DND-41 (cell line): ENCODE measurements at places on chromosomes 1 and 21.
A peak's percentile ranks its signal among the peaks of the same experiment; 100 is the strongest.

- H3K4me3 ChIP-seq, result no peak overlapping the region
- H3K27ac ChIP-seq, result no peak overlapping the region
- H3K36me3 ChIP-seq, result peaks cover 61% of the 10 kb centered on the region
- H3K27me3 ChIP-seq, result no peaks in the 10 kb centered on the region
Measured at GRCh38 chr1:204453141-204453772, 41.3 kb downstream of the PIK3C2B start.

- DNase-seq, result no peak
- peaks cover 3% of the 10 kb centered on the region; the same call in 1 of the 2 replicates for H3K36me3 ChIP-seq
- H3K27ac ChIP-seq, result no peak overlapping the region
- H3K4me3 ChIP-seq, result no peak overlapping the region
- H3K27me3 ChIP-seq, result no peaks in the 10 kb centered on the region
Measured at GRCh38 chr1:50699795-50700194, 260.3 kb downstream of the FAF1 start.

- peaks cover 49% of the 10 kb centered on the region for H3K4me1 ChIP-seq
- no peaks in the 10 kb centered on the region for H3K36me3 ChIP-seq
- peak; percentile 75 for DNase-seq
- no peak overlapping the region for H3K4me3 ChIP-seq
Measured at GRCh38 chr1:54490361-54491248, 57.4 kb upstream of the ACOT11 start.

- no peak overlapping the region for H3K27ac ChIP-seq
- H3K36me3 ChIP-seq, result no peaks in the 10 kb centered on the region
- peaks cover 22% of the 10 kb centered on the region for H3K4me1 ChIP-seq
- no peaks in the 10 kb centered on the region for H3K27me3 ChIP-seq
- no peak overlapping the region for H3K4me3 ChIP-seq
Measured at GRCh38 chr1:192491804-192492554, 83.6 kb upstream of the RGS1 start.

GRCh38 chr1:228930479-228930957 lies 195.2 kb downstream of the RHOU start:
- H3K27me3 ChIP-seq, result peaks cover 3% of the 10 kb centered on the region
- no peaks in the 10 kb centered on the region for H3K36me3 ChIP-seq
- no peaks in the 10 kb centered on the region for H3K4me1 ChIP-seq
- H3K4me3 ChIP-seq, result no peak overlapping the region
- no peak for DNase-seq
- H3K27ac ChIP-seq, result no peak overlapping the region

- peaks cover 25% of the 10 kb centered on the region for H3K4me1 ChIP-seq
- no peak overlapping the region for H3K4me3 ChIP-seq
- H3K36me3 ChIP-seq, result peaks cover 51% of the 10 kb centered on the region
- no peak for DNase-seq
Measured at GRCh38 chr1:88979054-88979748, 13.2 kb downstream of the KYAT3 start.

DNA sequence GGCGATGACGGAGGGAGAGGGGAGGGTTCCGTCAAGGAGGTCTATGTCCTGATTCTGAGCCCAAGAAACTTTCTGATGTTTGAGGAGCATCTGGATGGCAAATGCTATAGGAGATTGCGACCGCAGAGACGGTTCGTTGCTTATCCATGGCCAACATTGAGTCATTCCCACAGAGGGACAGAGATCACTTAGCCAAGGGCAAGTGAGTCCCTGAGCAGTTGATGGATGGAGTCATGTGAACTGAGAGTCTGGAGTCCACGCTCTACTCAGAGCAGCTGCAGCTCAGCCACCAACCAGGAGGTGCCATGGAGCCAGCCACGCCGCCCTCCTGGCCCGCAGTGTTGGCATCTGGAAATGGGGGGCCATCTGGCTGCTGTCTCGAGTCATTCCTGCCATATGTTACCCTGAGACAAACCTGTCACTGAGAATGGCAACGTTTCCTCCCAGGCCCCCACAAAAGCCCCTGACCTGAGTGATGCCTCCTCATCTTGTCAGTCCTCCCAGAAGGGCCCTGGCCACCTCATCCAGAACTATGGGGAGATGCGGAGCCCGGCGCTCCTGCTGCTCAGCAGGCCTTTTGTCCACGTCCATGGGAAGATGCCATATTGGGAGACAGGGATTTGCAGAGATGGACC lies 58.6 kb downstream of the ATP5PO start:
- no peaks in the 10 kb centered on the region for H3K4me1 ChIP-seq
- no peaks in the 10 kb centered on the region for H3K27me3 ChIP-seq
- no peak overlapping the region for H3K4me3 ChIP-seq
- H3K27ac ChIP-seq, result no peak overlapping the region

DNA sequence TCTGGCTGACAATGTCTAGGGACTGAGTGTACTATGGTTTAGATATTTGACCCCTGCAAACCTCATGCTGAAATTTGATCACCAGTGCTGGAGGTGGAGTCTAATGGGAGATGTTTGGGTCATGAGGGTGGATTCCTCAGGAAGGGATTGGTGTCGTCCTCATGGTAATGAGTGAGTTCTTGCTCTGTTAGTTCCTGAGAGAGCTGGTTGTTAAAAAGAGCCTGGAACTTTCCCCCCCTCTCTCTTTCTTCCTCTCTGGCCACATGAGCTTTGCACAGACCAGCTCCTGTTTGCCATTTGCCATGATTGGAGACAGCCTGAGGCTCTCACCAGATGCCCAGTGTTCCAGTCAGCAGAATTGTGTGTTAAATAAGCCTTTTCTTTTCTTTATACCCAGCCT lies 36.6 kb upstream of the CNIH3 start:
- no peaks in the 10 kb centered on the region for H3K27me3 ChIP-seq
- no peaks in the 10 kb centered on the region for H3K36me3 ChIP-seq
- H3K27ac ChIP-seq, result no peak overlapping the region
- H3K4me3 ChIP-seq, result no peak overlapping the region

- no peak overlapping the region for H3K4me3 ChIP-seq
- no peak overlapping the region for H3K27ac ChIP-seq
- H3K4me1 ChIP-seq, result no peaks in the 10 kb centered on the region
- DNase-seq, result no peak
Measured at GRCh38 chr1:227453631-227454355, 109.6 kb upstream of the ZNF678 start.

DNA sequence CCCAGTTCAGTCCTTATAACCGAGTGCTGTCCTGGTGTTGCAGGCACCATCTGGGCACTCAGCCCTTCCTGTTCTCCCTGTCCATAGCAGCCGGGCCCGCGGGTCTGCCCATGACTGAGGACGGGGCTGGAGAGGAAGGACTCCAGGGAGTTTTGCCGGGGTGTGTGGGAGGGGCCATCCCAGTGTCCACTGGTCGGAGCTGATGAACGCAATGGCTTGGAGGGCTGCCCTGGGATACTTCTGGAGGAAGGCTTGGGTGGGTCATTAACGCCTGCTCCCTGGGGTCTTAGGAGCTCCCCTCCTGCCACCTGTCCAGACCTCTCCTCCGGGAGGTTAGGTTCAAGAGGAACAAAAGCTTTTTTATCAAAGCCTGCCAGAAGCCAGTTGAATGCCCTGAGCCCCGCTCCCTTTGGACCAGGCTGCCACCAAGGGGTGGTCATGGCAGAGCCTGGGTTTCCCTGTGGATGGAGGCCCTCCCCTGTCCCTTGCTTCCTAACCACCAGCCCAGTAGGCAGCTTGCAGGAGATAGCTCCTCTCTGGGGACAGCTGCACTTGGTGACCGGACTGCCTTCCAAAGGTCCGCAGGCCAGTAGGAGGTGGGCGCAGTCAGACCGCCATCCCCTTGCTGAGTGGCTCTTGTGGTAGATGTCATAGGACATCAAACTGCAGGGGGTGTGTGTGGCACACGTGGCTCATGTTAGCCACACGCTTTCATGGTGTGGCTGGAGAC lies 61.3 kb downstream of the TRIM11 start:
- H3K27ac ChIP-seq, result no peak overlapping the region
- H3K36me3 ChIP-seq, result peaks cover 16% of the 10 kb centered on the region
- no peaks in the 10 kb centered on the region for H3K4me1 ChIP-seq
- no peaks in the 10 kb centered on the region for H3K27me3 ChIP-seq
- no peak overlapping the region for H3K4me3 ChIP-seq

- H3K36me3 ChIP-seq, result peaks cover 33% of the 10 kb centered on the region
- peaks cover 41% of the 10 kb centered on the region for H3K4me1 ChIP-seq
- no peaks in the 10 kb centered on the region for H3K27me3 ChIP-seq
- no peak for DNase-seq
- peak overlapping the region; percentile 81 for H3K4me3 ChIP-seq
Measured at GRCh38 chr1:36224537-36225282, 467 bp downstream of the THRAP3 start.

DNA sequence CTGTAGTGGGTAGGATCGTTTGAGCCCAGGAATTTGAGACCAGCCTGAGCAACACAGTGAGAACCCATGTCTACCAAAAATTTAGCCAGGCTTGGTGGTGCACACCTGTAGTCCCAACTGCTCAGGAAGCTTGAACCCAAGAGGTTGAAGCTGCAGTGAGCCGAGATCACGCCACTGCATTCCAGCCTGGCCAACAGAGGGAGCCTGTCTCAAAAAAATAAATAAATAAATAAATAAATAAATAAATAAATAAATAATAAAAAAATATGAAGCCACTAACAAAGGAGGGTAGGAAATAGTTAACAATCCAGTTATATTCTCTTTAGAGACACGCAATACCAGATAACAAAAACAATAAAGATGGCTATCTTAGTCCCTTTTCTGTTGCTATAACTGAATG lies 11.9 kb upstream of the CBR3 start:
- no peak overlapping the region for H3K4me3 ChIP-seq
- H3K36me3 ChIP-seq, result no peaks in the 10 kb centered on the region
- no peak overlapping the region for H3K27ac ChIP-seq
- no peaks in the 10 kb centered on the region; the same call in 1 of the 2 replicates for H3K4me1 ChIP-seq
- no peak for DNase-seq
- no peaks in the 10 kb centered on the region for H3K27me3 ChIP-seq

DNA sequence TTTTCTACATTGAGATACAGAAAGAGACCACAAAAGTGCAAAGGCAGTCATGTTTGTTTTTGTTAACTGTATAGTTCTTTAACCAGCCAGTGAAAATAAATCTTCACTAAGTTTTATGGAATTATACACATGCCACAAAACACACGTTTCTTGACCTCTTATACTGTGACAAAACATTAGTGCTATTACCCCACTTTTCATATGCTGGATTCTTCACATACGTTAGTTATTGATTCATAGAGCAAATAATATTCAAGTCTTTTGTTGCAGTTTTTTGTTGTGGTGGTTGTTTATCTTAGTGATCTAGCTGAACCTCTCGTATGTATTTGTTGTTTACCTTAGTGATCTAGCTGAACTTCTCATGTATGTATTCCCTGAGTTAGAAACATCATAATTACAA lies 28.0 kb downstream of the LYPLAL1 start:
- no peak overlapping the region for H3K4me3 ChIP-seq
- H3K27ac ChIP-seq, result no peak overlapping the region
- H3K36me3 ChIP-seq, result peaks cover 4% of the 10 kb centered on the region; the same call in 1 of the 2 replicates
- no peak for DNase-seq
- no peaks in the 10 kb centered on the region for H3K4me1 ChIP-seq
- no peaks in the 10 kb centered on the region for H3K27me3 ChIP-seq

DNA sequence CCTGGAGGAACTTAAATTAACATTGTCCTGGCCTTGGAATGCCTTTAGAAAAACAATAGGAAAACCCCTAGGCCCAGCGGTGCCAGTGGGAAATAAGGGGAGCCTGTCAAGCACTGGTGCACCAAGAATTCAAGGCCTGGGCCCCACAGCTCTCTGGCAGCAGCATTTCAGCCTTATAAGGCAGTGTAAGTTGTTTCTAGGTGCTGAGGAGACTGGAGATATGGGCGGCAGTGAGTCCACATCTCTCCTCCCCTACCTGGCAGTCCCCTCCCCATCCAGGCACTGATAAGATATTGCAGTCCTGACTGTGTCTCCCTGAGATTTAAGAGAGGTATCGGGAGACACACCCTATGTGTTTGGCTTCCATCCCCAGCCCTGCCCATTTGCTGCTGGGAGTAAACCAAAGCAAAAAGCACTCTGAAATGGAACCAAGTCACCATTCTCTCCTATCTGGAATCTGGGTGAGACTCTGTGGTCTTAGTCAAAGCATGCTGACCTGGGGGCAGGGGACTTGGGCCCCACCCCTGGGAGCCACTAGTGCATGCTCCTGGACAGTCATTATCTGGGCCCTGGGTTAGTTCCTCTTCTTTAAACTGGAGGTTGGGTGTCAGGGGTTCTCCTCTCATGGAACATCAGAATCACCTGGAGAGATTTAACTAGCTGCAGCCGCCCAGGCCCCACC lies 30.5 kb downstream of the DEGS1 start:
- H3K27ac ChIP-seq, result no peak overlapping the region
- no peaks in the 10 kb centered on the region for H3K36me3 ChIP-seq
- no peaks in the 10 kb centered on the region for H3K4me1 ChIP-seq
- DNase-seq, result no peak
- H3K27me3 ChIP-seq, result no peaks in the 10 kb centered on the region

DNA sequence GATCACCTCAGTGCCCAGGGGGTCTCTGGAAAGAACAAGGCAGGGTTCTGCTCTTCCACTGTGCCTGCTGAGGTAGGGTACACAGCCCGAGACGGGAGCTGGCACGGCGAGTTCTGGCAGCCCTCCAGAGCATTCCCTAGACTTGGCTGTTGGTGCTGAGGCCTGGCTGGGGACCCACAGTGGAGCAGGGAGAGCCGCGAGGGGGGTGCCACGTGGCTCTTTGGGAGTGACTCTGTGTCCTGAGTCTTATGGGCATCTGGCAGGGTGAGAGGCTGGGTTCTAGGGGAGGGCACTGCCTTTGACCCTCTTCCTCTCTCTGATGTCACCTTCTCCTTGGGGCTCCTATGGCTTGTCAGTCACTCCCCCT lies 336.4 kb downstream of the CAMTA1 start:
- H3K4me1 ChIP-seq, result no peaks in the 10 kb centered on the region
- H3K27ac ChIP-seq, result no peak overlapping the region
- H3K36me3 ChIP-seq, result no peaks in the 10 kb centered on the region
- no peak for DNase-seq

- H3K4me3 ChIP-seq, result no peak overlapping the region
- no peak for DNase-seq
- no peaks in the 10 kb centered on the region for H3K36me3 ChIP-seq
- H3K4me1 ChIP-seq, result no peaks in the 10 kb centered on the region
- no peak overlapping the region for H3K27ac ChIP-seq
- H3K27me3 ChIP-seq, result peaks cover under 1% of the 10 kb centered on the region
Measured at GRCh38 chr1:67644566-67644965, 40.4 kb upstream of the GADD45A start.

DNA sequence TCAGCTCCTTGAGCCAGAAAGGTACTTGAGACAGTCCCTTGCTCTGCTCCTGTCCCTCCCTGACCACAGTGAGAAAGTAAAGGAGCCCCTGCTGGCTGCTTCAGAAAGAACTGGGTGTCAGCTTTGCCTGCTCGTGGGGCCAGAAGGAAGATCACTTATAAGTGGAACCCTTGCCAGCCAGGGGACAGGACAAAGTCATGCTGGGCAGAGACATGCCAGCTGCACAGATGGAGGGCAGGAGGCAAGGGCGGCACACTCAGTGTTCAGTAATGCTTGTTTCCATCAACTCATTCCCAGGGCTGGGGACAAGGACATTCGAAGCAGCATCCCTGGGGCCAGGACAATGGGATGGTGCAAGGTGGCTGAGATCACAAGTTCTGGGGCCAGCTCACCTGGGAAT lies 41.8 kb downstream of the NTPCR start:
- H3K36me3 ChIP-seq, result peaks cover 9% of the 10 kb centered on the region
- H3K27me3 ChIP-seq, result no peaks in the 10 kb centered on the region
- no peak overlapping the region for H3K4me3 ChIP-seq
